ENCODE measurements at places on chromosomes 5 and 9. TPM values are rescaled to one million over a fixed set of nuclear protein-coding genes. Genes with fewer than 3 reads are reported as not detected.

The PCDH1 gene
- not detected for total RNA-seq

The PDE6A gene
- not detected for total RNA-seq

The ANXA2R gene
- 10.4 TPM for total RNA-seq

The OLFM1 gene
- not detected for total RNA-seq

The PCDHA7 gene
- not detected for total RNA-seq

The IFNB1 gene
- total RNA-seq = 1.1 TPM

The CNTLN gene
- total RNA-seq = 0.40 TPM

The GMCL2 gene
- not detected for total RNA-seq

The PCDHA1 gene
- not detected for total RNA-seq

The AGXT2 gene
- total RNA-seq = not detected

The CNTNAP3B gene
- total RNA-seq = not detected

The FOXI1 gene
- total RNA-seq = not detected

The PHF2 gene
- total RNA-seq = 13.1 TPM

The EMB gene
- 55.7 TPM for total RNA-seq

The FUT7 gene
- 0.09 TPM for total RNA-seq

The ZNF618 gene
- 0.27 TPM for total RNA-seq

The IDNK gene
- total RNA-seq = 4.8 TPM

The PSD2 gene
- total RNA-seq = 0.14 TPM

The SCGB3A2 gene
- total RNA-seq = not detected

The FGFR4 gene
- total RNA-seq = 1.3 TPM

The PCDHGA9 gene
- total RNA-seq = not detected

The PRSS3 gene
- total RNA-seq = not detected

The SLC36A1 gene
- total RNA-seq = 3.7 TPM

The IQGAP2 gene
- 39.1 TPM for total RNA-seq

The RNF183 gene
- 0.27 TPM for total RNA-seq

The CORO2A gene
- 12.2 TPM for total RNA-seq
